ENCODE measurements at places on chromosomes 7 and 10. TPM values are rescaled to one million over a fixed set of nuclear protein-coding genes. Genes with fewer than 3 reads are reported as not detected.

CTAGE15 gene
- total RNA-seq = not detected

SRPK2 gene
- 42.6 TPM for total RNA-seq

CYP3A7 gene
- not detected for total RNA-seq

LRIT1 gene
- not detected for total RNA-seq

ZNF503 gene
- total RNA-seq = 10.6 TPM

CLCN1 gene
- 0.19 TPM for total RNA-seq

TMEM120A gene
- 57.9 TPM for total RNA-seq

HABP2 gene
- total RNA-seq = not detected

LMOD2 gene
- not detected for total RNA-seq

CDC14C gene
- total RNA-seq = not detected

CALHM3 gene
- not detected for total RNA-seq

ZNF467 gene
- 48.5 TPM for total RNA-seq

UNC5B gene
- total RNA-seq = 21.1 TPM

SFTPA1 gene
- total RNA-seq = not detected

PDE1C gene
- 1.4 TPM for total RNA-seq

CNPY1 gene
- total RNA-seq = not detected

BLOC1S2 gene
- 50.2 TPM for total RNA-seq

STEAP4 gene
- total RNA-seq = 29.4 TPM

STK32C gene
- 9.6 TPM for total RNA-seq

ARHGAP22 gene
- total RNA-seq = 0.56 TPM

LRRD1 gene
- total RNA-seq = 0.24 TPM

CRYGN gene
- total RNA-seq = 0.32 TPM

ANKRD2 gene
- not detected for total RNA-seq

PIK3CG gene
- 54.8 TPM for total RNA-seq

A1CF gene
- total RNA-seq = not detected

STYXL1 gene
- 48.8 TPM for total RNA-seq

WNT8B gene
- total RNA-seq = not detected

OR6B1 gene
- not detected for total RNA-seq

PDZD8 gene
- total RNA-seq = 23.4 TPM

GSTO2 gene
- total RNA-seq = 0.94 TPM

RAMP3 gene
- total RNA-seq = 27.8 TPM

GBX1 gene
- not detected for total RNA-seq

SEC61G gene
- total RNA-seq = 77.1 TPM

TUBAL3 gene
- not detected for total RNA-seq

GIMAP2 gene
- total RNA-seq = 85.7 TPM

CDNF gene
- total RNA-seq = 1.5 TPM

CPA4 gene
- 0.40 TPM for total RNA-seq

BTBD16 gene
- total RNA-seq = not detected

OIT3 gene
- 44.8 TPM for total RNA-seq

SNCG gene
- total RNA-seq = 50.0 TPM

CACUL1 gene
- total RNA-seq = 37.4 TPM

UBN2 gene
- 19.1 TPM for total RNA-seq

AZGP1 gene
- total RNA-seq = not detected

ACBD7 gene
- total RNA-seq = not detected

ABCF2 gene
- 29.9 TPM for total RNA-seq

PTF1A gene
- not detected for total RNA-seq

EVX1 gene
- total RNA-seq = not detected

UCN3 gene
- total RNA-seq = not detected

SPDYE8 gene
- total RNA-seq = not detected

MGAM2 gene
- total RNA-seq = 2.9 TPM

MMD2 gene
- not detected for total RNA-seq

ANKRD30A gene
- total RNA-seq = not detected

SPAM1 gene
- not detected for total RNA-seq

ACTL6B gene
- not detected for total RNA-seq

TNS3 gene
- total RNA-seq = 152 TPM

Measured in spleen (tissue), 13 donors.